Stimulated activated CD4-positive, alpha-beta T cell treated with anti-CD3 and anti-CD28 coated beads, Interleukin-2, amount 100 ng/mL, for 48 hours (primary cell): ENCODE measurements at places on chromosomes 4 and X.

DNA sequence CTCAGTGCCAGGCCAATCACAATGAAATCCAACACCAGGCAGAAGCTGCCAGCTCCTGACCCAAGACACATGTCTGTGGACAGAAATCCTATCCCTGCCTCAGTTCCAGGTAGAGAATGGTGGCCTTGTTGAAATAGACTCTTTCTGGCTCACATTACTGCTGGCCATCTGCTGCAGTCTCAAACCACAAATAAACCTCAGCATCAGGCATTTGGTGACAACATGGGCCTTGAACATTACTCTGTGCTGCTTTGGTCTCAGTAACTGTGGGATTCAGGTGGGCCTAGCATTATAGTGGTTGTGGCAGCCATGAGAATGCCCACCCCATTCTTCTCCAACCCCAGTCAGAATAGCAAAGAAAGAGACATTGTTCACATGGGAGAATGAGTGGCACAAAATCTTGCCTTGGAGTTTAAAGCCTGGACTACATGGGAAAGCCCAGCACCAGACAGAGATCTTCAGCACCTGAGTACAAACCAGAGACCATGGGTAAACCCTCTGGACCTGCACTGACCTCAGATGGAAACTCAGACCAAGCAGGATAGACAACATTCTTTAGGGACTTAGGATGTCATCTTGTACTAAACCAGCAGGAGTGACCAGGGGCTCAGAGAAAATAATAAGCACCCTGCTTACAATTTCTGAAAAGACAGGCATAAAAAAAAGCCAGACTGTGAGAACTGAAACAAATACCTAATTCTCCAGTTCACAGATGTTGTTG, 50.4 kb upstream of the TRAM1L1 start:
- no peak for DNase-seq

DNA sequence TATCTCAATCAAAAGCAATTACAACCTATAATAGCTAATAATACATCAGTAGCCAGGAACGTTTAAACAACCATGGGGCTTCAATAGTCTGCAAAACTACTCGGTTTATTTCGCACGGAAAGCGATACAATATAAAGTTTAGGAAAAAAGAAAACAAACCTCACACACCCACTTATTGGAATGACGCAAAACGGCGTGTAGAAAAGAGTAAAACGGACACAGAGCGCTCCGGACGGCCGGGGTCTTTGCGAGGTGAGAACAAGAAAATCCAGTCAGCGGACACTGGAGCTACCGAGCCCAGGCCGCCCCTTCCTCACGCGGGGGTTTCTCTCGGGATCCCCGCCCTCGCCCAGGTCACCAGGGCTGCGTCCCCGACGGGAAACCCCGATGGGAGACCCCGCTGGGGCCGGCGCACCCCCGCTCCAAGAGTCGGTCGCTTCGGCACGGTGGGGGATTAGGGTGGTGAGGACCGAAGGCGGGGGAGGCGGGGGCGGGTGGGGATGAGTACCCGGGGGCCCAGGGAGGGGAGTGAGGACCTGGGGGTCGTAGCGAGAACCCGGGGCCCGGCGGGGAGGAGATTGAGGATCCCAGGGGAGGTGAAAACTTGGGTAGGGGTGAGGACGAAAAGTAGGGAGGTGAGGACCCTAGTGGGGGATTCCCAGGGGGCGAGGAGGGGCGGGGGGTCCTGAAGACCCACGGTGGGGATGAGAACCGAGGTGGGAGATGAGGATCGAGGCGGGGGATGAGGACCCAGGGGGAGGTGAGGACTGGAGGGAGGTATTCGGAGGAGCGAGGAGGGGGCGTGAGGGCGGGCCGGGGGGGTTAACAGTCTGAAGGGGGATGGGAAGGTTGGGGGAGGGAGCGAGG, 737 bp downstream of the NELFA start:
- DNase-seq: no peak

- no peak for DNase-seq
These were observed 118.0 kb downstream of the SLC2A9 start for GRCh38 chr4:9903317-9903716.

GRCh38 chr4:126591583-126591982, 1041.2 kb upstream of the INTU start:
- no peak for DNase-seq

GRCh38 chrX:153516073-153516472, 1.4 kb upstream of the ATP2B3 start:
- no peak for DNase-seq
